ENCODE measurements at places on chromosomes 7 and 10.

DNA sequence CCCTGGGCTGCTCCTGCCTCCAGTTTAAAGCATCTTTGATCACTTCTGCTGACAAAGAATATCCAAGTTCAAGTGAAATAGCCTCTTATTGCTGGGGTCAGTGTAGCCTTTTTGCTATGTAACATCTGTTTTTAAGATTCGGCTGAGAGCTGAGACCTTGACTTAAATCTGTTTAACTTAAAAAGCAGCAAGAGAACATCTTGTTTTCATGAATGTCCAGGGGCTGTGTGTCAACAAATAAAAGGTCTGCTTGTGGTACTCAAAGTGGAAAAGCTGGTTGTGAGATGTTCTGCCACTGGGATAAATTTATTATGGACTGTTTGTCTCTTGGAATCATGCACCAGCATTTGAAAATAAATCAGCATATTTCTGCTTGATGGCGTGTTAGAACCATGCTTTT, 73.2 kb downstream of the CALD1 start:
- no peak for DNase-seq

GRCh38 chr7:106089647-106090046, 22.5 kb downstream of the SYPL1 start:
- DNase-seq: no peak

GRCh38 chr7:126803060-126803665, 449.6 kb downstream of the GRM8 start:
- no peak for DNase-seq

GRCh38 chr10:34006471-34006870, 672.0 kb upstream of the NRP1 start:
- no peak for DNase-seq

GRCh38 chr10:43060291-43060690, 16.6 kb upstream of the RET start:
- DNase-seq: no peak

- DNase-seq: no peak
These were observed 24.9 kb downstream of the SAMD9 start for GRCh38 chr7:93092757-93093370.

Measured in T1000 (cell line).